ENCODE measurements at places on chromosomes 4 and X.

DNA sequence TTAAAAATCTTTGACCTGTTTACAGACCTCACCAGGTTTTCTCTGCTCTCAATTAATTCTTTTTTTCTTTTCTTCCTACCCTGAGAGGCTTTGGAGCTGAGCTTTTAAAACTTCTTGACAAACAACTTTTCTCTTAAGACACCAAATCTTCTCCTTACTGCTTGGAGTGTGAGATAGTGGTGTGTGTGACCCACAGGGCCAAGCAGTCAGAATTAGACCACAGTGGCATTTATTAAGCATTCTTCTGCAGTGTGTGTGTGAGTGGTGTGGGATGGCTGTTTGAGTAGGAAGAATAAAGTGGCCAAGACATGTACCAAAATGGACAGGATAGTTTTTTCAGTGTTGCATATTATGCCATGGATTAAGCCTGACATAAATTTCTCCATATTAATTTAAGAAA lies 665.1 kb downstream of the RAPGEF2 start:
- peak; percentile 80 for DNase-seq

DNA sequence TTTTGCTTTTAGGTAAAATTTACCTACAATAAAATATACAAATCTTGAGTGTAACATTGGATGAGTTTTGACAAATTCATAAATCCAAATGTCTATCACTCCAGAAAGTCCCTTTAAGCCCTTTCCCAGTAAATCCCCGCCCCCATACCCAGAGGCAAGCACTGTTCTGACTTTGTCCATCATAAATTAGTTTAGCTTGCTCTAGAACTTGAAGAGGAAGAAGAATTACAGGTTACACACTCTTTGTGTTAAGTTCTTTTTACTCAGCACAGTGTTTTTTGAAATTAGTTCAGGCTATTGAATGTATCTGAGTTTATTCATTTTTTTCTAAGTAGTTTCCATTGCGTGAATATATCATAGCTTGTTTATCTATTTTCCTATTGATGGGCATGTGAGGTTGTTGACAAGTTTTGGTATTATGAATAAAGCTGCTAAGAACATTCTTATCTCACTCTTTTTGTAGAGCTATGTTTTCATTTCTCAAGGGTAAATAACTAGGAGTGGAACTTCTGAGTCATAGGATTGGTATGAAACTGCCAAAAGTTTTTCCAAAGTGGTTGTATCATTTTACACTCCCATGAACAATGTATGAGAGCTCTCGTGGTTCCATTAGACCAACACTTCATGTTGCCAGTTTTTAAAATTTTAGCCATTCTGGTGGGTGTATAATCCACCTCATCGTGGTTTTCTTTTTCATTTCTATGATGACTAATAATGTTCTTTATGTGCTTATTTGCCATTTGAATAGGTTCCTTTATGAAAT lies 22.4 kb upstream of the HPSE start:
- DNase-seq = peak; percentile 95

DNA sequence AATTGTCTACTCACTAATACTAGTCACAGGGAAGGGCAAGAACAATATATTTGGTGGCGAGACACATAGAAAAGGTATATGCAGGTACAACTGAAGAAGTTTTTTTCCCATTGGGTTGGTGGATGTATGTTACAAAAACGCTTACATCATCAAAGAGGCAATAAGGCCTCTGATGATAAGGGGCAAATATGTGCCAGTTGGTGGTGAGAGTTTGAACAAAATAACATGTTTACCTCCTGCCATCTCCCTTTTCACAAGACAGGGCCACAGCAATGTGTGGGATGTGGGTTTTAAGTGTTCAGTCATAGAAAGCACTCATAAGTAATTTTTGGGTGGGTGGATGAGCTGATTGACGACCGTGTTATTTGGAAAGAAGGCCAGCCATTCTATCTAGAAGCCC lies 41.7 kb downstream of the PAGE2 start:
- DNase-seq = no peak

GRCh38 chr4:156837625-156838345 lies 133.8 kb downstream of the PDGFC start:
- DNase-seq = no peak

DNA sequence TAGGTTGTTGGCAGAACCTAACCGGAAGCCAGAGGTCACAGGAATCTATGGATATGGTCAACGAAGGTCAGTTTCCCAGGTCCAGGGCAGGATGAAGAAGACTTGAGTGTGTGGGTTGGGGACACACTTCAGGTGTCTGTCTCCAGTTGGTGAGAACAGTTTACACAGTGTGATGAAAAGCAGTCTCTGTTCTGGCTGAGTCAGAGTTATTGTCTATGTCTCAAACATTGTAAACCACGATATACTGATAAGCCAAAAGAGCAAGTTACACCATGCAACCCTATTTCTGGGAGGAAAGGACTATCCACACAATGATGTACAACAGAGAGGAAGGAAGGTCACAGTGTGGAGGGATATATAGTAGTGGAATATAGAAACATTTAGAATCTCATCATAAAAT lies 187.1 kb upstream of the C1QTNF7 start:
- peak; percentile 39 for DNase-seq

GRCh38 chr4:19631814-19632213 lies 619.9 kb upstream of the SLIT2 start:
- no peak for DNase-seq

GRCh38 chr4:108965016-108965415 lies 202.2 kb upstream of the ETNPPL start:
- DNase-seq = no peak

DNA sequence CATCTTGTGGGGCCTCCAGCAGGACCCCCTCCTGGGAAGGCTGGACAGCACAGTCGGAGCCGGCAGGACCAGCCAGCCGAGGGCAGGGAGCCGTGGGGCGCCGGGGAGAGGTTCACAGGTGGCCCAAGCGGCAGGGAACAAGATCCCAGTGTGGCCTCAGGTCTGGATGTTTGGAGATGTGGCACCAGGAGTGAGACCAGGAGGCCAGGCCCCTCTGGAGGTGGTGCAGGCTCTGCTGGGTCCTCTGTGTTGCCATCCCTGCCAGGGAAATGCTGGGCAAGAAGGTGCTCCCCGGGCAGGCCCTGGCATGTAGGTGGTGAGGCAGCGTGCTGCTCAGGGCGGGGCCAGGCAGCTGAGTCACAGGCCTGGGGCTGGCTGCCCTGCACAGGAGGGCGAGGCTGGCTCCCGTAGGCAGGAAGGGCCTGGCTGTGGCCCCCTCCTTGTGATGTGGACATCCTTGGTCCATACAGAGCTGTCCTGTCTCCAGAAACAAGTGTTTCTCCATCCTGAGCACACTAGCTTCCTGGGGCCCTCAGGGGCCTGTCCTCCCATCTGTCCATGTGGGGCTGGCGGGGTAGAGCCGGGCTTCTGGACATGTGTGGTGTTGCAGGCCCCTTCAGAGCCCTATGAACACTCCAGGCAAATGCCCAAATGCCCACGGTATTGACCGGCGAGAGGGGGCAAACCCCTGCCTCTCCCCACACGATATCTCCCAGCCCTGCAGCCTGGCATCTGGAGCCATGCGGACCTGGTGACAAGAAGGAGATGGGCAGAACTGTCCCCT lies 4.8 kb upstream of the HGFAC start:
- no peak for DNase-seq

DNA sequence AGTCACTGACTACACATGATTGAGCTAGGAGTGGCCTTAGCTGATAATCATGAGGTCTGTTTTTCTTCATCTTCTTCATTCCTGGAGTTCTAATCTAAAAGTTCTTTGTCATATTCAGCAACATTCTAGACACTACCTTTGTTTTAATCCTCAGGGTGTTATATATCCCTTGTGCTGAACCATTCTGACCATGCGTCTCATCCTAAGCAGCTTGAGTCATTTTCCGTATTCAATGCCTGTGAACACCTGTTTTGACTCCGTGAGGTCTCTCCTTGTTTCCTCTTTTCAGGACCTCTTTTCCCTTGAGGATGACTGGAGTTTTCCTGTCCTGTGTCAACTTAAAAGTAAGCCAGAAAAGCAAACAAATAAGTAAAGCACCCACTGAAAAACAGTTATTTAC lies 597.9 kb downstream of the GBA3 start:
- DNase-seq = no peak

GRCh38 chr4:89397441-89397840 lies 89.8 kb upstream of the GPRIN3 start:
- DNase-seq = no peak
